ENCODE measurements at places on chromosomes 7 and 10.

GRCh38 chr10:15448598-15448997 lies 77.5 kb upstream of the FAM171A1 start:
- DNase-seq = no peak

DNA sequence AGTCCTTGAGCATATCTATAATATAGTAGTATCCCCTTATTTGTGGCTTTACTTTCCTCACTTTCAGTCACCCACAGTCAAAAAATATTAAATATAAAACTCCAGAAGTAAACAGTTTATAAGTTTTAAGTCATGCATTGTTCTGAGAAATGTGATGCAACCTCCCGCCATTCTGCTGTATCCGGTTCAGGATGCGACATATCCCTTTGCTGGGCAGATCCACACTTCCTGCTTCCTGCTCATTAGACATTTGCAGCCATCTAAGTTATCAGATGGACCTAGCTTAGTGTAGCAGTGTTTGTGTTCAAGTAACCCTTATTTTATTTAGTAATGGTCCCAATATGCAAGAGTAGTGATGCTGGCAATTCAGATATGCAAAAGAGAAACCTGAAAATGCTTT lies 38.9 kb upstream of the BMS1 start:
- no peak for DNase-seq

GRCh38 chr10:77613476-77614130 lies 24.0 kb downstream of the KCNMA1 start:
- no peak for DNase-seq

DNA sequence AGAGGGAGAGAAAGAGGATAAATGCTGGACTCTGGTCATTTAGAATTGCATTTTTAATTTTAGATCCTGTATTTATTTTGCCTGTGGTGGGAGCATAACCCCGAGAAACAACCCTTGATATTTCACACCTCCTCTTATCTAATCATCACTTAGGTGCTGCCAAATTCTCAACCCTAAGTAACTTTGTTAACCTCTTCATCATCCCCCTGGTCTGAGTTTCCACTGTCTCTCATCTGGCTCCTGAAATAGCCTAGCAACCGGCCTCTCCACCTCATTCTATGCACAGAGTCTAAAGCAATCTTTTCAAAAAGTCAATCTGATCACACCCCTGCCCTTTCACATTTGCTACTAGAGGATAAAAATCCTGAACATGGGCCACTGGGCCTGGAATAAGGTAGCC lies 118.5 kb upstream of the C1QL3 start:
- DNase-seq = no peak
